ENCODE measurements at places on chromosomes 2 and 18.
A peak's percentile ranks its signal among the peaks of the same experiment; 100 is the strongest.

DNA sequence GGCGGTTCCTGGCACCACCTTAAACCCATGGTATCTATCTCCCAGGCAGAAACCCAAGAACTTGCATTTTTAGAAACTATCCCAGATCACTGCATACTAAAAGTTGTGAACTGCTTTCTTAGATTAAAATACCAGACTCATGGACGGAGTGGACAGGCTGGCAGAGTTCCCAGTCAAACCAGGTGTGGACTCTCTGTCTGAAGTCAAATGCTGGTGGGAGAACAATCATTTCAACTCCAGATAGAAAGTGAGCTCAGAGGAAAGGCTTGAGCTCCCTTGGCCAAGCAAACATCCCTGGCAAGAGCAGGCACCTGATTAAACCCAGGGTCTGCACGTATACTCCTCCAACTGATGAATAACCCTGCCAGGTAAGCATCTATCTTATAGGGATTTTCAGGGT, 19.5 kb downstream of the NXPH2 start:
- no peak overlapping the region for H3K4me3 ChIP-seq
- no peak overlapping the region for H3K27ac ChIP-seq
- H3K4me1 ChIP-seq = no peaks in the 10 kb centered on the region
- H3K36me3 ChIP-seq = no peaks in the 10 kb centered on the region
- no peaks in the 10 kb centered on the region for H3K27me3 ChIP-seq
- DNase-seq = no peak

DNA sequence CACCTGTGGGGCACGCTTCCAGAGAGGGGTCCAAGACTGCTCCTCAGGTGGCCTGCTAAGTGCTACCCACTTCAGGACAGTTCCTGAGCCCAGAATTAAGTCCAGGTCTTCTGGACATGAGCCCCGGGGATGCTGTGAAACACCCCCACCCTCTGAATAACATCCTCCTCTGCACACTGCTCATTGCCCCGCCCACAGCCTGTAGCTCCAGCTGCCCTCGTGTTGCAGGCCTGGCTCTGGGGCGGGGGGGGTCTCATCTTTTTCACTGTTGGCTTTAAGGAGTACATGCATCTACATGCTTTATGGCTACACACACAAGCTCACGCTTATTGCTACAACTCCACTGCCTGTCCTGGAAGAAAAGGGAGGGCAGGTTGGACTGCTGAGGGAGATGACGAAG, 92.8 kb downstream of the PTGR3 start:
- no peak overlapping the region for H3K27ac ChIP-seq
- H3K27me3 ChIP-seq = no peaks in the 10 kb centered on the region
- H3K4me3 ChIP-seq = no peak overlapping the region
- H3K4me1 ChIP-seq = no peaks in the 10 kb centered on the region

GRCh38 chr2:216765761-216766262, 70.5 kb upstream of the IGFBP5 start:
- no peaks in the 10 kb centered on the region for H3K27me3 ChIP-seq
- no peak for DNase-seq
- H3K4me1 ChIP-seq = no peaks in the 10 kb centered on the region
- no peak overlapping the region for H3K4me3 ChIP-seq
- no peaks in the 10 kb centered on the region for H3K36me3 ChIP-seq
- no peak overlapping the region for H3K27ac ChIP-seq

GRCh38 chr2:212548455-212548819, 9.8 kb upstream of the ERBB4 start:
- H3K27me3 ChIP-seq = no peaks in the 10 kb centered on the region
- H3K27ac ChIP-seq = no peak overlapping the region
- DNase-seq = no peak

DNA sequence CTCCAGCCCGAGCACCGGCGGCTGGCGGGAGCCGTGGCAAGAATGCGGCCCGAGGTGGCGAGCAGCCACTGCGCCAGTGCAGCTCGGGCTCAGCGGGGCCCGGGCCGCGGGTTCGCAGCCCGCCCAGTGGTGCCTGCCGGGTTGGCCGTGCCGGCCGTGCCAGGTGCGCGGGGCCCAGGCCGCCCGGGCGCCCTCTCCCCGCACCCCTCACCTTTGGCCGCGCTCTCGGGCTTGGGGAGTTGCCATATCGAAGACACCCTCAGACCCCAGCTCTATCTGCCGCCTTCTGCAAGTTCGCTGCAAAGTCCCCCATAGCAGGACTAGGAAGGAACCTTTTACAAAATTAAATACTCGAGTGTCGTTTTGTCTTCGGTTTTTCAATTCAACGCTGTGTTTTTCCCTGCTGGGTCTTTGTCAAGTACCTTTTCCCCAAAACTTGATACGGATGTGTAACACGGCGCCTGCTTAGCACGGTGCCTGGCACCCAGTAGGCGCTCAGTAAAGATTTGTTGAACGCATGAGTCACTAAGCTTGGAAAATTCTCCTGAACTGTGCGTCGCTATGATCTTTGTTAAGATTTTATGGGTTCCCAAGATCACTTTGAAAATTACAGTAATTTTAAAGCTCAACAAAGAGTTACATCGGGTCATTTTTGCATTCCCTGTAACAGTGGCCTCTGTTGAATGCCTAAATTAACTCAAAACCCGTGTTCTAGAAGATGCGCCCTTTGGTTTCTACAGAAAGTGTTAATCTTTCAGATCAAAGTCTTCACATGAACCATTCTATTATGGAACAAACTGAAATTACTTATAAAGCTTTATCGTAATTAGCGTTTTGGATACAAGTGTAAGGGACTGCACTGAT, 750 bp downstream of the STRADB start:
- no peaks in the 10 kb centered on the region for H3K27me3 ChIP-seq
- H3K36me3 ChIP-seq = no peaks in the 10 kb centered on the region
- H3K27ac ChIP-seq = peak overlapping the region; percentile 83
- H3K4me3 ChIP-seq = peak overlapping the region; percentile 93
- peaks cover 12% of the 10 kb centered on the region for H3K4me1 ChIP-seq

GRCh38 chr2:198098918-198099317, 294.5 kb downstream of the PLCL1 start:
- no peaks in the 10 kb centered on the region for H3K27me3 ChIP-seq
- no peaks in the 10 kb centered on the region for H3K36me3 ChIP-seq
- H3K4me1 ChIP-seq = no peaks in the 10 kb centered on the region
- no peak for DNase-seq

DNA sequence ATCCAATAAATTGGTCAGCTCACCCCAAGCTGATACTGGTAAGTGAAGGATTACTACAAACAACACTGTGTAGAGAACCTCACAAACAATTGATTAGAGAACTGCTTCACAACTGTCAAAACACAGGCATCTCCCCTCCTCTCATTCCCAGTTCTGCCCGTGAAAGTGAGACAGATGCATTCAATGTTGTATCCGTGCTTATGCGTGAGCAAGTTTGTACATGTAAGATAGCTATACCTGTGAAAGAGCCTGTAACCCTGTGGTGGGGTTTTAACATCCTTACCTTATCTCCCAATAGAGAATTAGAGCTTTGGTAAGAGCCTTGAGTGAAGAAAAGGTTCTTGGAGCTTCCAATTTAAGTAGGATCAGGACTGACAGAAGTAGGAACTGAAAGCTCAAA, 9.1 kb downstream of the MARCHF4 start:
- H3K4me3 ChIP-seq = no peak overlapping the region
- DNase-seq = no peak
- no peak overlapping the region for H3K27ac ChIP-seq
- H3K27me3 ChIP-seq = no peaks in the 10 kb centered on the region
- no peaks in the 10 kb centered on the region for H3K36me3 ChIP-seq

DNA sequence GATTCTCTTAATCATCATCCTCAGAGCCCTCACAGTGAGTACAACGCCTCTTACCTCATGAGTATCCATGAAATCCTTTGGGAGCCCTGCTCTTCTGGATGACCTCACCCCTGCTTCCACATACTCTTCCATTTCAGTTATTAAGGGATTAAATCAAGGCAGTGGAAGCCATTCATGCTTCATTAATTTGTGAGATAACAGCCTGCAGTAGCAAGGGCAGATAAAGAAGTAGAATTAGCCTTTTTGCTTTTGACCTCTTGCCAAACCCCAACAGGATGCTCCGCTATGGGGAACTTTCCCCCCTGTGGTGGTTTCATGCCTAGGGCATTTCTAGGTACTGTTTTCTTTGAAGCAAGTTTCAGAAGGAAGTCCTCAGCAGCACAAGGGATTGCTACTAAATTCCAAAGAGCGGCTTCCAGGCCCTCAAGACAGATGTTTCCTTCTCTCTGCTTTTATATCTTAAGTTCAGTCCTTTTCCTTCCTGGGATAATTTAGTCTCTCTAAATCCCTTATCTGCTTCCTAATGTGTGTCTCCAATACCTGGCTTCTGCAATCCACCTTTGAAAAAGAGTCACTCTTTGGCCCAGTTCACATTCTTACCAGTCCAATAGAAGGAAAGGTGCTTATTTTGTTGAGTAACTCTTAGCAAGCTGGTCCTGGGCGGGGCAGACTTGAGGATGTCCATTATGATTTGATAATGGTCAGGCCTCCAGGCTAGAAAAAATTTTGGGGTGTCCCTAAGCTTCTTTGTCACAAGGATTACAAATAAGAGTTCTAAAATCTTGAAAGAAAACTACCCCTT, 76.9 kb downstream of the MYO1B start:
- peaks cover 4% of the 10 kb centered on the region for H3K27me3 ChIP-seq
- H3K4me1 ChIP-seq = peaks cover 8% of the 10 kb centered on the region
- H3K27ac ChIP-seq = no peak overlapping the region

DNA sequence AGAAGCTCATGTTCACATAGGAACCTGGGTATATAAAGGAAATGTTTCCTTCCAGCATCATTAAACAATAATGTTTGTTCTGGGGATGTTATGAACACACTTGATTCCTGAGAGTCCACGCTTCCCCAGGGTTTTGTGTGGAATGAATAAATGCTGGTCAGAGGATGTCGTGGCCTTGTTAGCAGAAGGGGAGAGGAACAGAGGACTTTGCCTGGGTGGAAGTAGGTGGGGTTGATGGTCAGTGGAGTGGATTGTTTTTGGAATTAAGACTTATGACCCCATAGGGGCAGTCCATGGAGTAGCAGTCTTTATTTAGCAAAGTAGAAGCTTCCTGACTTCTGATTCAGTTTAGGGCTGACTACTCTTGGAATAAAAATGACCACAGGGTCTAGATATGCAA, 139.6 kb downstream of the MYO1B start:
- no peak overlapping the region for H3K4me3 ChIP-seq
- H3K36me3 ChIP-seq = no peaks in the 10 kb centered on the region
- H3K27ac ChIP-seq = no peak overlapping the region
- DNase-seq = no peak
- H3K27me3 ChIP-seq = no peaks in the 10 kb centered on the region
- no peaks in the 10 kb centered on the region for H3K4me1 ChIP-seq

- H3K27me3 ChIP-seq = no peaks in the 10 kb centered on the region
- H3K4me1 ChIP-seq = no peaks in the 10 kb centered on the region
- DNase-seq = no peak
- H3K4me3 ChIP-seq = no peak overlapping the region
- no peak overlapping the region for H3K27ac ChIP-seq
- peaks cover 3% of the 10 kb centered on the region for H3K36me3 ChIP-seq
Measured at GRCh38 chr2:237987268-237987667, 20.5 kb downstream of the UBE2F start.

- H3K4me1 ChIP-seq = peaks cover 4% of the 10 kb centered on the region
- no peak overlapping the region for H3K4me3 ChIP-seq
- H3K27ac ChIP-seq = no peak overlapping the region
- no peaks in the 10 kb centered on the region for H3K27me3 ChIP-seq
- DNase-seq = no peak
- H3K36me3 ChIP-seq = no peaks in the 10 kb centered on the region
Measured at GRCh38 chr2:11348209-11348749, 3.8 kb upstream of the ROCK2 start.

DNA sequence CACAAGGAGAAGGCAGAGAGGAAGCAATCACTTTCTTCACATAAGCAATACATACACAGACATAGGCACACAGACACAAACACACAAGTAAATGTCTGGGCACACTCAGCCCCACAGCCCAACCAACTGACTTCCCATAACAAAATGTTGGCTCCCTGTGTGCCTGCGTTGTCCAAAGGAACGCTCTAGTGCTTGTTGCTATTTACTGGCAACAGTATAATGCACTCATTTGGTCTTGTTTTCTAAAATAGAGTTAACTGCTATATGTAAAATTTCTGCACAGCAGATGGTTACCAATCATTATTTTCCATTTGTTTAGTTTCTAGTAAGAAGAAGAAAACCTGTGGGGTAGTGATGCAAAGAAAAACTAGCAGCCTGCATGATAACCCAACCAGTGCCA, 16.5 kb downstream of the FIGN start:
- no peaks in the 10 kb centered on the region for H3K27me3 ChIP-seq
- no peaks in the 10 kb centered on the region for H3K36me3 ChIP-seq
- H3K4me1 ChIP-seq = no peaks in the 10 kb centered on the region
- no peak overlapping the region for H3K27ac ChIP-seq
- H3K4me3 ChIP-seq = no peak overlapping the region

- no peaks in the 10 kb centered on the region for H3K27me3 ChIP-seq
- H3K27ac ChIP-seq = peak overlapping the region; percentile 46
- no peak for DNase-seq
- H3K36me3 ChIP-seq = no peaks in the 10 kb centered on the region
- peak overlapping the region; percentile 0 for H3K4me3 ChIP-seq
Measured at GRCh38 chr2:237898057-237898414, 38.6 kb downstream of the RAMP1 start.

DNA sequence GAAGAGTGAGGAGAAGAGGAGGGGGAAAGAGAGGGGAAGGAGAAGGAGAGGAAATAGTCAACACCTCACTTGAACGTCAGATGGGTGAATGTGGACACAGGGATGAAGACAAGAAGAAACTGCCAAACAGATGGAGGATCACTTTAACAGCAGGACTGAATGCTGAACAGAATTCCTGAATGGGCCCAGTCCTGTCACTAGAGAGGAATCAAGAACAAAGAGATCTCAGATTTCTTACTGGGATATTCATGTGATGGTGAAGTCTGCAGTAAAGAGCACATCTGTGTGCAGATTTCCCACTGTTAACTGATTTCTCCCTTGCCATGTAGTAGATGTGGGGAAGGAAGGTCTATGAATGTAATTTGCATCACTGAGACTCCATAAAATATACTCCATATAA, 135.4 kb downstream of the L3MBTL4 start:
- no peak overlapping the region for H3K4me3 ChIP-seq
- no peak for DNase-seq
- no peak overlapping the region for H3K27ac ChIP-seq

- H3K27ac ChIP-seq = no peak overlapping the region
- H3K27me3 ChIP-seq = no peaks in the 10 kb centered on the region
- H3K4me3 ChIP-seq = no peak overlapping the region
- no peaks in the 10 kb centered on the region for H3K36me3 ChIP-seq
- DNase-seq = no peak
Measured at GRCh38 chr2:172211512-172211911, 108.8 kb upstream of the DLX2 start.

- DNase-seq = no peak
- H3K27ac ChIP-seq = no peak overlapping the region
- H3K36me3 ChIP-seq = no peaks in the 10 kb centered on the region
- H3K4me1 ChIP-seq = no peaks in the 10 kb centered on the region
- H3K27me3 ChIP-seq = no peaks in the 10 kb centered on the region
Measured at GRCh38 chr18:46793565-46793964, 36.7 kb upstream of the ST8SIA5 start.

GRCh38 chr18:42038936-42039335, 83.9 kb downstream of the PIK3C3 start:
- no peak for DNase-seq
- no peaks in the 10 kb centered on the region for H3K4me1 ChIP-seq
- H3K36me3 ChIP-seq = peaks cover 52% of the 10 kb centered on the region
- H3K27ac ChIP-seq = no peak overlapping the region
